ENCODE measurements at places on chromosomes 7 and 10.

- DNase-seq = no peak
Measured at GRCh38 chr7:94440451-94441039, 45.9 kb downstream of the COL1A2 start.

- no peak for DNase-seq
Measured at GRCh38 chr7:95871075-95871848, 98.9 kb downstream of the DYNC1I1 start.

DNA sequence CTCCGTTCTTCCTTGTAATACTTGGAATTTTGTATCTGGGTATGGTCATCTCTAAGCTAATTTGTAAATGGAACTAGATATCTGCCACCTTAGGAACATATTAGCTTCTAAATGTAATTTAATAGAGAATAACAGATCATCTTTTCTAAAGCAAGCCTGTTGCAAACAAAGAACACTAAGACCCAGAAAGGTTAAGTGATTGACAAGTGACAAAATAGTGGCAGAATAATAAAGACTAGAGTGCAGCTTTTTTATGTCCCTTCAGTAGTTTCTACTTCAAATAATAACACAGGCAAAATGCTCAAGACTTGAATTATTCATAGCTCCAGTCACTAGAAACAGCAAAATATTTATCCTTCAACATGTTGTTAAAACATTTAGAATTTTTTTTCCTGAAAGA, 91.7 kb downstream of the MET start:
- DNase-seq = no peak

DNA sequence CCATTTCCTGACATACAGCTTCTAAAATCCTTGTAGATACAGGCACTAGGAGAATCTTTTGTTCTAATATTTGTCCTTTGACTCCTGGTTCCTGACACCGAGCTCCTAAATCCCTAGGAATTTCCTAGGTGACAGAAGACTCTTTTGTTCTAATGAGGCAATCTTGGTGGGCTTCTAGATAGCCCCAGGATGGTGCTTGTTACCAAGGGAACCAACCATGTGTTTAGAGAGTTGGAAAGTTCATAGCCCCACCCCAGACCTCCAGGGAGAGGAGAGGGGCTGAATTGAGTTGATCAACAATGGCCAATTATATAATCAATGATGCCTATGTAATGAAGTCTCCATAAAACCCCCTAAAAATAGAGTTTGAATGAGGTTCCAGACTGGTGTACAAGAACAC, 145.1 kb downstream of the JMJD1C start:
- no peak for DNase-seq

- no peak for DNase-seq
Measured at GRCh38 chr7:150826061-150826849, 25.7 kb downstream of the TMEM176A start.

- no peak for DNase-seq
Measured at GRCh38 chr10:123408660-123409059, 254.5 kb downstream of the BUB3 start.

- DNase-seq = no peak
Measured at GRCh38 chr7:5333121-5334045, 50.6 kb downstream of the SLC29A4 start.

DNA sequence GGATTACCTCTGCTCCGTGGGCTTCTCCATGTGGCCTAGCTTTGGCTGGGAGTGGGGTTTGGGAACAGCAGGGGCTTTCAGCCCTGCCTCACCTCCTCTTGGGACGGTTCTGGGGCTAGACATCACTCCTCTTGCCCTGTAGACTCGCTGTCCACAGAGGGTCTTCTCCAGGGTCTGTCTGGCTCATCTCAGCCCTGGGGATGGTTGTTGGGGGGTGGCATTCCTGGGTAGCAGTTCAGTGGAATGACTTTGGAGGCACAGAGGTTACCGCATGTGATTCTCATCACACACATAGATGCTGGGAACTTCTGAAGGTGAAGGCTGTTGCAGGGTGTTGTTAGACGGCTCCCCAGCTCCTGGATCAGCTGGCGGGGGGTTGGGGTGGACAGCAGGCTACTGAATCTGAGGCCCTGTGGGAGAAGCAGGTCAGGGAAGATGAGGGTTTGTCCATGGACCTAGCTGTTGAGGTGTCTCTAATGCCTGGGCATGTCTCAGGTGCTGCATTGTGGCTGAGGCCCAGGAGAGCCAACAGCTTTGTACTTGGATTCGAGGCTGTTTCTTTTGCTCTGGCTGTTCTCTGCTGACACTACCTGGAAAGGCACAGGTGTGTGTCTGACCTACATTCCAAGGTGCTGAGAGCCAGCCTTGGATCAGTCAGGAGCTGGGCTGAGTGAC, 23.8 kb downstream of the RAMP3 start:
- no peak for DNase-seq

GRCh38 chr10:105986912-105987635, 1177.4 kb downstream of the SORCS1 start:
- DNase-seq = no peak

DNA sequence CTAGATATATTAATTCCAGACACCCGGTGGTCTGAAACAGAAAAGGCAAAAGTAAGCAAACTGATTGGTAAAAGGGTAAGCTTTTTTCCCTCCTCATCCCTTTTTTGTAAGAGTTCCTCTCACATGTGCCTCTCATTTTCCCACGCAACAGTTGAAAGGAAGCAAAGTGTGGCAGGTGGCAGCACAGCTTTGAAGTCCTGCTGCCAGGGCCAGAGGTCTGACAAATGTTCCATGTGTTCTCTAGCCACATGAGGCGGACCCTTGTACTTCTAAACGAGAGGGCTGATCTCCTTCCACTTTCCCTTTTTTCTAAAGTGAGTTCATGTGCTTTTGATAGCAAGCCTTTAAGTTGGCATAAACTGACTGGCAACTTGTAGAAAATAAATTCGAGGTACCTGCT, 217.5 kb downstream of the POLR1F start:
- no peak for DNase-seq

DNA sequence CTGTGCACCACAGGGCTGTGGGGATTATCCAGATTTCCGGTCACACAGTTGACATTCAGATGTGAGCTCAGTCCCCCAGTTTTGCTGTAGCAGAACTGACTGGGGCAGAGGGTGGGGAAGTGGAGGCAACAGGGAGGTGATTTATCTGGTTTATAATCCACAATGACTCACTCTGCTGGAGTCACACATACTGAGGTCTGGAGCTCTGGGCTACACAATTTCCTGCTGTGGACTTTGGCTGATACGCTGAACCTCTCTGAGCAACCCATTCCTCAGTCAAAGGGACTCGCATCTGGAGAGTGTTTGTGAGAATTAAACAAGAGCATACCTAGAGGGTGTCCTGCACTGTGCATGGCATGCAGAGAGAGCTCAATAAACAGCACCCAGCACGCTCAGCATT, 64.8 kb upstream of the PLPP4 start:
- no peak for DNase-seq

GRCh38 chr7:74401137-74401859, 52.4 kb upstream of the GTF2IRD1 start:
- peak; percentile 75 for DNase-seq

GRCh38 chr10:99917963-99918825, 91.6 kb downstream of the DNMBP start:
- DNase-seq = no peak

- no peak for DNase-seq
Measured at GRCh38 chr7:123797673-123798531, 47.1 kb upstream of the HYAL4 start.

- DNase-seq = no peak
Measured at GRCh38 chr10:89207181-89207800, at the start of gene CH25H. CH25H (minus strand) TSS chr10:89207317; CDS start chr10:89207292, 25 bp downstream.

- no peak for DNase-seq
Measured at GRCh38 chr7:29105752-29106668, 40.3 kb downstream of the CPVL start.

DNA sequence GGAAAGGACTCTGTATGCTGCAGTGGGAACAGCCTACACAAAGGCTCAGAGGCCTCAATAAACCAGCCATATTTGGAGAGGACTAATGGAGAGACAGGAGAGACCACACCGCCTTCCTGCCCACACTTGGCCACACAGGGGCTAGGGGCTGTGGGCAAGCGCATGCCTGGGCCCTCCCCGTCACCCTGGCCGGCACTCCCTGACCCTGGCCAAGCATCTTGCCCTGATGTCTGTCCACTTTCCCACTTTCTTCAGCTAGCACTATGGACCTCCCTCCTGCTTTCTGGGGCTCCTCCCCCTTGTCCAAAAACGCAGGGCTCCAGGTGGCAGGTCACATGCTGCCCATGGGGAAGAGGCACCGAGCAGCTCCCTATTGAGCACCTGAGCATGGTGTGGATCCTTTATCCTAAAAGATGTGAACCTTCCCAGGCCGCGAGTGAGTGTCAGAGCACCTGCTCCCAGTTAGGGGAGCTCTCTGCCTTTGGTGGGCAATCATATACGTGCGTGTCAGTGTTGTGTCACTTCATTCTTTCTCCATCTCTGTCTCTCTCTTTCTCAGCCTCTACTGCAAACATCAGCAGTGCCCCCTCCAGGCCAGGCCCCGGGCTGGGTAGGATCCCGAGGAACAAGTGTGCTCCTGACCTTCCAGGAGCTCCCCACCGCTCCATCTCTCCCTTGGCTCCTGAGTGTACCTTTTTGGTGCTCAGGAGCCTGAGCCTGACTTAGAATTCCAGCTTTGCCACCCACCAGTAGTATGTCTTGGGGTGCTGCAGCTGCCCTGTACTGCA, 74.0 kb downstream of the ZMIZ1 start:
- DNase-seq = no peak

DNA sequence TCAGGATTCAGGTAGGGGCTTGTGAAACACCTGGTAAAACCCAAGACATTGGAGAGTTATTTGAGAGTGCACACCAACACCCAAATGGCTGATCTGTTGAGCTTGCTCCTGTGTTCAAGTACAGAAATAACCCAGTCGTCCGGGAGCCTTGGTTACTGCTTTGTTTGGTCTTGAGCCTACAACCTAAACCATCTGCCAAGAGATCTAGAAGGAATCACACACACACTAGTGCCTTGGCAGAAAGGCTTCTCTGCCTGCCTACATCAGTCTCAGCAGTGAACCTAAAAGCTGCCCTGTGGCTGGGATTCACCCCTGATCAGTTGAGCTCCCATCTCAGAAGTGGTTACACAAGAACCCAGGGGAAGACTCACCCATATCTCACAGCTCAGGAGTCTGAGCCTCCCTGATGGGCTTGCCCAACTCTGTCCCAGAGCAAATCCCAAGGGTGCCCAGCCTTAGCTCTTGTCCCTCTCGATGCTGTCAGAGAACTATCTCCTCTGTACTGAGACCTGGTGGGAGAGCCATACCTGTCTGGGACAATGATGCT, 167.6 kb downstream of the CXCL12 start:
- DNase-seq = no peak

DNA sequence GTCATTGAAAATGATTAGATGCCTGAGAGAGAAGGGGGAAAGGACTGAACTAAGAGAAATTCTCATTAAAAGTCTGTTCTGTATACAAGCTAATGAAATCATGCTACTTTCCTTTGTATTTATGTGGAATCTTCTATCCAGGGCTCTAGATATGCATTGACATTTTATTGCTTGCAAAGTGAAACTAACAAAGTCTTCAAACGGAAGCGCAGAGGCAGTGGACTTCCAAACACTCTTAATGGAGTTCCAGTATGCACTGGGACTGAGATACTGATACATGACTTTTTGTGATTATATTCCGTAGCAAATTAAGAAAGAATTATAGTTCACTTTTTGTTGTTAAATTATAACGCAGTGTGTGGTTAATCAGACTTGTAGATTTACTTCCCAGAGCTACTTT, 166.8 kb upstream of the TBX20 start:
- no peak for DNase-seq

DNA sequence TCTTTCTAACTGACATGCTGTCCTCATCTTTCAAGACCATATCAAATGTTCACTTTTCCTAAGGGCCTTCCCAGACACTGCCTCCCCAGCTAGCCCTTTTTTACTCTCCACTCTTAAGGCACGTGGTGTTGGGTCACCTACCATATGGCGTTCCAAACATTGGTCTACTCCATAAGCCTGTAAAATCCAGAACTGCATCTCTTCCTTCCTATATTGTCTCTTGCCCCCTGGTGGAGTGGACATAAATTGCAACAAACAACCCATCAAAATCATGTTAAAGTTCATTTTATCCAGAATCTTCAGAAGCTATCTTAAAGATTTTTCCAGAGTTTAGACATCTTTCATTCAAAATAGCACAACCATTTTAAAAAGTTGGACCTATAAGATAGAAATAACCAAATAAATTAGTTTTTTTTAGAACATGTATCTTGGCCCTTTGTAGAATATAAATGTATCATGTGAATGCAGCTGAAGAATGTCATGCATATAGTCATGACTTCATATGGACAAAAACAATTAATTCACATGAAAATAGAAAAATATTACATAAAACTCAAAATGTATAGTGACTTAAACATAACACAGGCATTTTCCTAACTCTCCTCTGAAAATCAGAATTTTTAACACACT, 180.6 kb upstream of the CHRM2 start:
- no peak for DNase-seq

GRCh38 chr10:126564326-126564888, 106.1 kb downstream of the C10orf90 start:
- no peak for DNase-seq

DNA sequence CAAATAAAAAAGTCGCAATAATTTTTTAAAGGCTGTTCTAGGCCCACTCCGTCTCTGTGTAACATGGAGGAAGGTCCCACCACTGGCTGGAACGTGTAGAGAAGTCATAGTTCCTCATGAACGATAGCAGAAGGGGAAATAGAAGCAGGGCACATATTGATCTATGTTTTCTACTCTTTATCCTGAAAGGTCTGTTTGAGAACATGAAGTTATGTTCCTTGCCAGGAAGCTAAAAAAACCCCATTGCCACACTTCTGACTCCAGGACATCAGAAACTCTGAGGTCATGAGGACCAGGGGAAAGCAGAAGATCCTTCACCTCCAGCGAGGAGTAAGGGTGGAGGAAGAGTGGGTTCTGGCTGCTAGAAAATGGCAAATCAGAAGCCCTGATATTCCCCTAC, 10.8 kb downstream of the ANKRD22 start:
- DNase-seq = no peak

DNA sequence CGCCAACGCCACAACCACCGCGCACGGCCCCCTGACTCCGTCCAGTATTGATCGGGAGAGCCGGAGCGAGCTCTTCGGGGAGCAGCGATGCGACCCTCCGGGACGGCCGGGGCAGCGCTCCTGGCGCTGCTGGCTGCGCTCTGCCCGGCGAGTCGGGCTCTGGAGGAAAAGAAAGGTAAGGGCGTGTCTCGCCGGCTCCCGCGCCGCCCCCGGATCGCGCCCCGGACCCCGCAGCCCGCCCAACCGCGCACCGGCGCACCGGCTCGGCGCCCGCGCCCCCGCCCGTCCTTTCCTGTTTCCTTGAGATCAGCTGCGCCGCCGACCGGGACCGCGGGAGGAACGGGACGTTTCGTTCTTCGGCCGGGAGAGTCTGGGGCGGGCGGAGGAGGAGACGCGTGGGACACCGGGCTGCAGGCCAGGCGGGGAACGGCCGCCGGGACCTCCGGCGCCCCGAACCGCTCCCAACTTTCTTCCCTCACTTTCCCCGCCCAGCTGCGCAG, 424 bp downstream of the EGFR start:
- DNase-seq = peak; percentile 41

- DNase-seq = no peak
Measured at GRCh38 chr10:3765146-3765545, 19.9 kb downstream of the KLF6 start.

Data from D721Med (cell line).